Adipocyte (in vitro differentiated cells): ENCODE measurements at places on chromosomes 11 and 22.
A peak's percentile ranks its signal among the peaks of the same experiment; 100 is the strongest.

DNA sequence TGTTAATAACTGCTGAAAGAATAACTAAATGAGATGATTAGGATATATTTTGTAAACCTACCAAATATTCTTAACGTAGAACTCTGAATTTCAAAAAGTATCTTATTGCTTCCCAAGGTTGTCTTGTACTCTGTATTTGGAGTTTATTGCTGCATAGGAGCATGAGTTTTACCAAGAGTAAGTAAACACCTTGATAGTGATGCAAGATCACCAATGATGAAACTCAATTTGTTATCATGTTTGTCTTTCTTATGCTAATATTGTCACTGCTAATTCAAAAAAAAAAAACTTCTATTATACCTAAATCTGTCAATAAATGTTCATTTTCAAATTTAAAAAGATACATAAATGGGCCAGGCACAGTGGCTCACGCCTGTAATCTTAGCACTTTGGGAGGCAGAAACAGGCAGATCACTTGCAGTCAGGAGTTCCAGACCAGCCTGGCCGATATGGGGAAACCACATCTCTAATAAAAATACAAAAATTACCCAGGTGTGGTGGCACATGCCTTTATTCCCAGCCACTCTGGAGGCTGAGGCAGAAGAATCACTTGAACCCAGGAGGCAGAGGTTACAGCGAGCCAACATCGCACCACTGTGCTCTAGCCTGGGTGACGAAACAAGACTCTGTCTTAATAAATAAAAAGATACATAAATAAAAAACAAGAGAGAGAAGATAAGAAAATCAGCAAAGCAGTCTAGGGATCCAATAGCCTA is 23.4 kb upstream of the PLAAT2 start:
- DNase-seq = no peak

DNA sequence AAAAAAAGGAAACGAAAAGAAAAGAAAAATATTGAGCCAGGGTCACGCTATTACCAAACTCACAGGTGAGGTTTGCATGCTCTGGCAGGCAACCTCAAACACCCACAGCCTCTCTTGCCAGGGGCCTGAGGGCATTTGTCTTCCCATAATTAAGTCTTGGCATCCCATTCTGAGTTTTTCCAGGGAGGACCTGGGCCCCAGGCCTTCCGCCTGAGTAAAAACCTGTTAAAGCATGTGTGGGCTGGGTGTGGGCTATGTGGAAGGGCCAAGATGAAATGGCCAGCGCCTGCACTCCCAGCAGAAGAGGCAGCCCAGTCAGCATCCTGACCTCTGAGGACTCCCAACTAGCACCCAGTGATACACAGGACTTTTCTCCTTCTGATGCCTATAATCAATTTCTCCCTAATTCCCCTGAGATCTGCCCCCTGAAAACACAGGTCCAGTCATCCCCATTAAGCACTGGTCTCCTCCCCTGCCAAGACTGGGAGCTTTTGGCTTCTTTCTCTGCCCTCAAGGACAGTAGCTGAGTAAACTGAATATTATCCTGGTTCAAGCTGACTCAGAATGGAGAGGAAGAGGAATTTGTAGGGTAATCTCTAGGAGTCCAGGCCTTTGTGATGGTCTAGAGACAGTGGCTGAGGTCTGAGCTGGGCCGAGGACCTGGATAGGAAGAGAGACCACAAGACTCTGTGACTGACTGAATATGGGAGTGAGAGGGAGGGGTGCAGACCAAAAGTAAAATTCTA is 35.6 kb upstream of the ACER3 start:
- DNase-seq = no peak

- DNase-seq = peak; percentile 34
Measured at GRCh38 chr11:109641549-109641948, 219.6 kb downstream of the C11orf87 start.

DNA sequence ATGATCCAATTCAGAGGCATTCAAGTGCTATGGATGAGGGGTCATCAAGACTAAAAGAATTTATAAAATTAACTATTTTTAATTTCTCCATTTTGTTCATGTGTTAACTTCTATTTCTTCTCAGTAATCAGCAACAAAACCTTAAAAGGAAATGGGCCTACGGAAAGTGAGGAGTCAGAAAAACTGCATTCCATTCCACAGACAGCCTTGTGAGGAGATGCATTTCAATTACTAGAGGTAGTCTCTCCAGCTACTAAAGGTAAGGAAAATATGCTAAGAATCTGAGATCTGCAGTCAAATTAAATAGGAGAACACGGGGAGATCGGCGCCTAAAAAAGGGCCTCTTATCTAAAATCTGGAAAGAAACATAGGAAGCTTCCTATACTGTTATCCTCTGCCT is 661.7 kb downstream of the DLG2 start:
- DNase-seq = no peak

DNA sequence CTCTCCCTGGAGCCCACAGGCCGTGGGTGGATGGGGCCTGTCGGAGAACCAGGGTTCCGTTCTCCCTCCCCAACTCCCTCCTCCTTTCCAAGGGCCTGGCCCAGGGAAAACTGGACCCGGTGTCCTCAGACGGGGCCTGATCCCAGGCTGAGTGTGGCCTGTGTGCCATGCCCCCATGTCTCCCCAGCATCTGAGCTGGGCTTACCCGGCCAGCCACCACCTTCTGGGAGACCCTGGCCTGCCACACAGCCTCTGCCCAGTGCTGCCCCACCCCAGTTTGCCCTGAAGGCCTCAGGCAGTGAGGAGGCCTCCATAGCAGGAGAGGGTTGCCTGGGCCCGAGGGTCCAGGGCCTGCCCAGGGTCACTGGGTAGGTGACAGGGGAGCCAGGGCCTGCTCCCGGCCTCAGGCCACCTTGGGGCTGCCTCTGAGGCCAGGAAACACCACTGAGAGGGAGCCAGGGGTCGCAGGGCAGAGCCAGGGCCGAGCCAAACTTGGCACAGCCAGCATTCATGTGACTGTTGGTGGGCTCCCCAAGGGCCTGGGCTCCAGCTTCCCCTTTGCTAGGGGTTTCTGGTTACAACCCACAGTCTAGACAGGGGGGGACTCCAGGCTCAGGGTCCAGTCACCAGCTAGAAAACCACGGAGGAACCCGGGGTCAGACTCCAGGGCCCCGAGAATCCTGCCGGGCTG is 590 bp upstream of the IFITM10 start:
- DNase-seq = no peak

- DNase-seq = no peak
Measured at GRCh38 chr11:15370495-15371147, 255.9 kb downstream of the INSC start.

DNA sequence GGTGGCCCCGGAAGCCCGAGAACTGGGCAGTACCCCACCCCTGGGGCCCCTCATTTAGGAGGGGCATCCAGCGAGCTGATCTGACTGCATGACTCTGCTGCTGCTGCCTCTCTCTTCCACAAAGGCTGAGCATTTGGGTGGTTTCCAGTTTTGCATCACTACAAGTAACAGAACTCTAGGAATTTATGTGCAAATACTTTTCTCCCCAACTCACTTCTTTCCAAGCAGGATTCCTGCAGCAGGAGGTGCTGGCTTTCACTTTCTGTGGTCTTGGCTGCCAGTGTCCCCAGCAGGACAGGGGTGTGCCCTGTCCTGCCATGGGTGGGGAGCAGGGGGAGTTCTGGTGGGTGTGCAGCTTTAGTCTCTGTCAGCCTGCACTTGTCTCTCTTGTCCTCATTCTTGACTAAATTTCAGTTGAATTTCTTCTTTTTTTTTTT is 21.2 kb downstream of the UPB1 start:
- DNase-seq = peak; percentile 96

GRCh38 chr22:34414467-34415440 is 494.5 kb upstream of the LARGE1 start:
- peak; percentile 37 for DNase-seq

- DNase-seq = no peak
Measured at GRCh38 chr11:80346353-80347059, 905.7 kb upstream of the TENM4 start.

GRCh38 chr11:58674609-58675008 is 52.1 kb downstream of the CNTF start:
- DNase-seq = no peak

GRCh38 chr22:20724676-20725454 is 49.0 kb upstream of the SERPIND1 start:
- DNase-seq = no peak

- DNase-seq = no peak
Measured at GRCh38 chr11:122604621-122605020, 50.9 kb upstream of the UBASH3B start.
